Activated T-cell treated with anti-CD3 and anti-CD28 coated beads, Interleukin-2, amount 50 U/mL, for 24 hours (primary cell): ENCODE measurements at places on chromosomes 6 and 20.

DNA sequence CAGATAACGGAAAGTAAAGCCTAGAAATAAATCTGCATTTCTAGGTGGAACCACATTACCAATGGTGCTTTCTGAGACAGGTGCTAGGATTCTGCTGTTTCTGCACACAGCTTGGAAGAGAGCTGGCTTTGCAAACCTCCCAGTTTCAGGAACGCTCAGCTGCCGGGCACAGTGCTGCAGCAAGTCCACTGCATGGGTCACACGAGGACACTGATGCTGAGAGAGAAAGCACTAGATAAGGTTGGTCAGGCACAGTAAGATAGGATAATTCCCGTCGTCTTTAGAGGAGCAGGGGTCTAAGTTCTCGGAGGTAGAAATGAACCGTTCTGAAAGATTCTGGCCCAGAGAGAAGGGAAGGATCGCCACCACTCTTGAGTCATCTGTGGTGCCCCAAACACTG lies 11.0 kb downstream of the UNC93A start:
- no peak for DNase-seq

GRCh38 chr6:42821341-42821668 lies 39.5 kb downstream of the BICRAL start:
- no peak for DNase-seq

DNA sequence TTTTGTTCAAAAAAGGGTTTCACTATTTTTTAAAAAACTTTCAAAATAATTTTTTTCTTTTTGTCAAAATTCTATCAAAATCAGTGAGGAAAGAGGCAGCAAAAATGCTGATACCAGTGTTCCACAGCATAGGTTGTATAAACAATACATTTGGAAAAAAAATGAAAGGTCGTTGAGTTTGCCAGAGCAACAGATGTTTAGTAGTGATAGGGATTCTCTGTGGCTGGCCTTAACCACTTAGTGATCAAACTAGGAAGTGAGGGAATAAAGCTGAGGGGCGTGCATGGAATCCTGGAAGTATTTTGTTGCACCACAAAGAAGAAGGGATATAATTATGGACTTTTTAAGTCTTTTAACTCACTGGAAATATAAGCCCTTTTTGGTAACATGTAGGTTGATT lies 555.3 kb upstream of the CHD6 start:
- no peak for DNase-seq

DNA sequence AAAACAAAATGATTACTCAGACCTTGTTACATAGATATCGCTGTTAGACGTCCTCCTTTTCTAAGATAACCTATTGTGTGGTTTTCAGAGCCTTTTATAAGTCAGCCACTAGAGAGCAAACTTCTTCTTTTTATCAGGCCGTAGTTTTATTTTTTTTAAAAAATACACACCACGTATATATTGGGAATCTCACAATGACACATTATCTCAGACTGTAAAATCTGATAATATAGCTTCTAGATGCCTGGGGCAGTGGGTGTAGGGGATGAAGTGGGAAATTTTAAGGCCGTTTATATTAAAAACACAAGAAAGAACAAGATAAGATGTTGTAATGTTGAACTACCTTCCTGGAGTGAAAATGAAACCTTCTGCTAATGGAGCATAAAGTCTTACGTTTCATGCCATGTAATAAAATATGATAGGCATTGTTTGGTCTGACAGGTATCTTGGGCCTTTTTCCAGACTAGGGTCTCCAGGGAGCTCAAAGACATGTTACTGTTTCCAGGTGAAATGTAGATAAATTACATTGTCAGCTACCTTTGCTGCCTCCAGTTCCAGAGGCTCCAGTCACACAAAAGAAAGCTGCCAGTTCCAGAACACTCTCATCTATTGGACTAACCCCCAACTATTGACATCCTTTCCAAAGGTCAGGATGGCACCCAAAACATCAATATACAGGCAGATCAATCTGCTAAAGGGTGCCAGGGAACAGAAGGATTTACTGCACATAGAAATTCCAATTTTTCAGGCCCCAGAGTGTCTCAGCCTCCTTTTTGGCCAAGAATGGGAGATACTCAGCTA lies 130.2 kb upstream of the AKIRIN2 start:
- no peak for DNase-seq

- DNase-seq, result no peak
These were observed 23.8 kb downstream of the TFAP2B start for GRCh38 chr6:50842446-50842845.

GRCh38 chr20:23138226-23138625 lies 52.1 kb upstream of the CD93 start:
- no peak for DNase-seq

GRCh38 chr20:16955971-16956370 lies 207.8 kb downstream of the OTOR start:
- DNase-seq, result no peak

DNA sequence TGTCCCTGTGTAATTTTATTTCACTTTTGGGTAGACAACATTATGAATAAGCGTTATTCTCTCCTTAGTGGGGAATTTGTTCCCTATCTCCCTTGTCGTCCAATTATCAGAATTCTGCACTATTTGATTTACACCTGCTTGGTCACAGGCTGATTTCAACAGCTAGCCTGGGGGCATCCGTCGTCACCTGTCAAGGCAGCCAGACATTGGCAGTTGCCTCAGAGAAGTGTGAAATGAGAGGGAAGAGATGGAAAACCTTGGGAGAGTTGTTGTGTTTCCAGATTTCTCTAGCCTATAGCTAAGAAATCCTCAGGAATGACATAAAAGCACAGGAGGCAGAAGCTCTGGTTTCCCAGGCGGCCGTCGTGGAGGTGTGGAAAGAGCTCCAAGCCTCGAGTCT lies 891 bp upstream of the GHRH start:
- DNase-seq, result no peak

DNA sequence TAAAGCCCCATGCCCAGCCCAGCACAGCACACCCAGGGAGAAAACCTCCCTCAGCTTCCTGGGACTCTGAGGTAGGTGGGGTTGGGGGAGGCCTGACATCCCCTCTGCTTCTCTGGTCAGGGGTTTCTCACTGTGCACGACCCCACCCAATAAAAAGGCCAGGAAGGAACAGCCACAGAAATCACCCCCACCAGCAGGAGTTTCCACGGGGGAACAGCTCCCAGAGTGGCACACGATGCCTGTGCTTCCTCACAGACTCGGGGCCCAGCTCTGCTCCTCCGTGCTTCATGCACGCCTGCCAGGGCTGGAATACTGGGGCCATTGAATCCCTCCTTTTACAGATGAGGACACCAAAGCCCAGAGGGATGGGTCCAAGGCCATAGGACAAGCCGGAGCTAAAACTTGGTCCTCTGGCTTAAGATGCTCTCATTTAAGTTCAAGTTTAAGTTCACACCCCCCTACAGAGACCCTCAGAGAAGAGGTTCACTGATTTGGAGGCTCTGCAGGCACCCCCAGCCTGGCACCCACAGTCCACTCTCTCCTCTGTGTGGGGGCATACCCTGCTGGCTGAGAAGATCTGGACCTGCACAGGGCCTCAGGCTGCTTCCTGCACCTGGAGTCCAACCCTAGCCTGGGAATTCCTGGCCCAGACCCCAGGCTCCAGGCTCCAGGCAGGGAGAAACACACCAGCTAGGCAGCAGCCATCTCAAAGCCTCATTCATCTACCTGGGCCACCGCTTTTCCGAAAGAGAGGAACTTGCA lies 14.3 kb downstream of the ACSS1 start:
- no peak for DNase-seq

- DNase-seq, result no peak
These were observed 15.9 kb downstream of the KCNK5 start for GRCh38 chr6:39213195-39213920.

DNA sequence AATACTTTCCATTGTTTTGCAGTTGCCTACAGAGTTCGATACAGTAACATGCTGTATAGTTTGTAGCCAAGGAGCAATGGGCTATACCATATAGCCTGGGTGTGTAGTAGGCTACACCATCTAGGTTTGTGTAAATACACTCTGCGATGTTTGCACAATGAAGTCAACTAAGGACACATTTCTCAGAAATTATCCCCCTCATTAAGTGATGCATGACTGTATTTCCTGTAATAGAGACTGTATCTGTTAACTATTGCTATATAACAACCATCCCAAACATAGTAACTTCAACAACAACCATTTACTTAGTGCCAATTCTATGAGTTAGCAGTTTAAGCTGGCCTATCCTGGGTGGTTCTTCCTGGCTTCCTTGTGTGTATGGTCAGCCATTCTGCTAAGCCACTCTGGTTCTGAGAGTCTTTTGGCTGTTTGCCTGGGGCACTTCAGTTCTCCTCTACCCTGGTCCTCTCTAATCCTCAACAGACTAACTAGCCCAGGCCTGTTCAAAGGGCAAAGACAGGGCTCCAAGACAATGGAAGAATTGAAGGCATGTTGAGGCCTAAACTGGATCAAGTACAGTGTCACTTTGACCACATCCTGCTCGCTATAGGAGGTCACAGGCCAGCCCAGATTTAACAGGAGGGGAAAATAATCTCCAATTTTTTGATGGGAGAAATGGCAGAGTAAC lies 124.0 kb downstream of the PLCB1 start:
- no peak for DNase-seq

DNA sequence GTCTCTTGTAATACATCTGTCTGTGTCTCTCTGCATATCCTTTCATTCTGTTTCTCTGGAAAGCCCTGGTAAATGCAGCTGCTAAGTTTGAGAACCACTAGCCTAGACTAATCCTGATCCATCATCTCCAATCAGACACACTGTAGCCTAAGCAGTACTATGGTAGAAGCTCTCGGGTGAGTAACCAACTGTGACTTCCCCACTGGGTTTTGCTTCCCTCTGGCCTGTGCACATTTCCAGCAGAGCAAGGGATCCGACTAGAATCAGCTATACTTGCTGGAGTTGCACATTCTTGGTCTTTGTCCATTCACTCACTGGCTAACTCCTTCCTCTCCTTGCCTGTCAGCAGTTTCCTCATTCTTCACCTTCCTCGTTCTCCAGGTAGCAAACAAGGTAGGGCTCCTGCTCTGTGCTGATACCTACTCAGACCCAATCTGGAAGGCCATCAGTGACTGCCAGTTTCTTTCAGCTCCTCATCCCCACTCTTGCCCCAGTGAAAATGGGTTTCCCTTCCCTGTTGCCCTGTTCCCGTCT lies 184.2 kb downstream of the PLCB4 start:
- no peak for DNase-seq

- DNase-seq, result no peak
These were observed 36.0 kb upstream of the MTRF1L start for GRCh38 chr6:153038378-153039057.

- no peak for DNase-seq
These were observed 125.1 kb downstream of the JARID2 start for GRCh38 chr6:15370733-15371671.

DNA sequence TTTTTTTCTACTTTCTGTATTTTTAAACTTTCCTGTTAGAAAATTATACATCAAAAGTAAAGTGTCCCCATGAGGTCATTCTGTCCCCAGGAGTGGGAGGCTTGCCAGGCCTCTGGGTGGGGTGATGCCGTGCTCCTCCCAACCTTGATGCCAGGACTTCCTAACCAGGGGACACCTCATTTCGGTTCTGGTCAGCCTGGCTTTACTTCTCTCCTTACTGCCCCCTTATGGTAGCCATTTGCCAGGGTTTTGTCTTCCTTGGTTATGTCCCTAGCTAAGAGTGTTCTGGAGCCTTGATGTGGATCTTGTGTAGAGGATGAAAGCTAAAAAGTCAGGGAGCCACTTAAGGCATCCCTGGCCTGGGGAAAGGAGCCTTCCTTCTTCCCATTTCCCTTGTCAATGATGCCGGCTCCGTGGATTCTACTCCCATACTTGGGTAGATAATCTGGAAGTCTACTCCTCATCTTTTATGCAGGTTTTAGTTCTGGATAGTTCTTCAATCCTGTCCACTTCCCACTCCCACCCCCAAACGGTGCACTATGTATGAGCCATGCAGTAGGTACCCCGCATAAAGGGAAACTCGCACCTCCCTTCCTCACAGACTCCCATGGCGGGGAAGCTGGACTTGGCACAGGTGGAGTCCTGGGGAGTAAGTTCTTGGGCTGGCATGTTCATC lies 164.1 kb upstream of the SALL4 start:
- DNase-seq, result no peak

DNA sequence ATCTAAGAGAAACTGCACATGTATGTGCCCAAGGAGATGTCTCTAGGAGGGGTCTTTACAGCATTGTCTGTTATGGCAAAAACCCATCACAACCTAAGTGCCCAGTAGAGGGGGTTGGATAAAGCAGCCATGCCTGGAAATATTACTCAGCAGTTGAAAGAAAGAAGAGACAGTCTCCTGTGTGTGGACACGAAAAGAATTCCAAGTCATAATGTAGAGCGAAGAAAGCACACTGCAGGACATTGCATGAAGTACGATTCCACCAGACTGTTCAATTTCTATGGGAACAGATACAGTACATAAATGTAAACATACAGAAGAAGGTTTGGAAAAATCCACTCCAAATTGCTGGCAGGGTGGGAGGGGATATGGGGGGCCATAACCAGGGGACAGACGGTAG lies 7.3 kb upstream of the TGM2 start:
- no peak for DNase-seq

DNA sequence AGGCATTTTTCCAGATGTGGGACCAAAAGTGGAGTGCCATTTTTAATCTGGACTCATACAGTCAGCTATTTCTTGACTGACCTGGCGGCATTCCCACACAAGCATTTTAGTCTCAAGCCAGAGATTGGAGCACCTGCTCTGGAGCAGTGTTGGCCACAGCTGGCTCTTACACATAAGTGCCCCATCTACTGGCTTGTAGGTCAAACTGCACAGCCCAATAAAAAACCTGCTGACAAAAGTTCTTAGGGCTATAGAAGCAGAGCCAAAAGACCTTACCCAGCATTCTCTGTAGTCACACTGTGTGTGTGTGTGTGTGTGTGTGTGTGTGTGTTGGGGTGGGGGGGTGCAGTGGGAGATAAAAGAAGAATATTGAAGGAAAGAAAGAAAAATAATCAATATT lies 38.6 kb upstream of the SENP6 start:
- no peak for DNase-seq

GRCh38 chr6:107368471-107368870 lies 90.9 kb downstream of the PDSS2 start:
- no peak for DNase-seq

GRCh38 chr6:85465762-85466161 lies 15.9 kb downstream of the NT5E start:
- no peak for DNase-seq

- no peak for DNase-seq
These were observed 67.9 kb upstream of the RNF24 start for GRCh38 chr20:4083098-4083865.

GRCh38 chr6:110484321-110484720 lies 7.9 kb upstream of the SLC22A16 start:
- no peak for DNase-seq

DNA sequence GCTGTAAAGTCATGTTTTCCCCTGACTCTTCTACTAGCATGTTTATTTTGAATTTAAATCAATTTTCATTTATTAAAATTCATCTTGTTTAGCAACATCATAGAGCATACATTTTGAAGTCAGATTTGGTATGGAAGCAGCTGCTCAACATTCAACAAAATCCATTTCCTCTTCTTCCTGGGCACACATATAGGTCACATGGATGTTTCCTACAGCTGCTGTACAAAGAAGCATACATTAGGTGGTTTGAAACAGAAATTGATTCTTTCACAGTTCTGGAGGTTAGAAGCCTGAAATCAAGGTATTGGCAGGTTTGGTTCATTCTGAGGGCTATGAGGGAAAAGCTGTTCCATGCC lies 495.2 kb downstream of the RFPL4B start:
- DNase-seq, result no peak
